ENCODE measurements at places on chromosomes 6 and 20.

GRCh38 chr20:48247961-48248360 lies 462.7 kb upstream of the SULF2 start:
- no peak for DNase-seq

- peak; percentile 21 for DNase-seq
Measured at GRCh38 chr6:64034910-64035655, 399.5 kb downstream of the PHF3 start.

GRCh38 chr6:9020001-9020400 lies 584.7 kb upstream of the SLC35B3 start:
- no peak for DNase-seq

GRCh38 chr20:17940224-17940971 lies 28.2 kb downstream of the SNX5 start:
- DNase-seq, result no peak

DNA sequence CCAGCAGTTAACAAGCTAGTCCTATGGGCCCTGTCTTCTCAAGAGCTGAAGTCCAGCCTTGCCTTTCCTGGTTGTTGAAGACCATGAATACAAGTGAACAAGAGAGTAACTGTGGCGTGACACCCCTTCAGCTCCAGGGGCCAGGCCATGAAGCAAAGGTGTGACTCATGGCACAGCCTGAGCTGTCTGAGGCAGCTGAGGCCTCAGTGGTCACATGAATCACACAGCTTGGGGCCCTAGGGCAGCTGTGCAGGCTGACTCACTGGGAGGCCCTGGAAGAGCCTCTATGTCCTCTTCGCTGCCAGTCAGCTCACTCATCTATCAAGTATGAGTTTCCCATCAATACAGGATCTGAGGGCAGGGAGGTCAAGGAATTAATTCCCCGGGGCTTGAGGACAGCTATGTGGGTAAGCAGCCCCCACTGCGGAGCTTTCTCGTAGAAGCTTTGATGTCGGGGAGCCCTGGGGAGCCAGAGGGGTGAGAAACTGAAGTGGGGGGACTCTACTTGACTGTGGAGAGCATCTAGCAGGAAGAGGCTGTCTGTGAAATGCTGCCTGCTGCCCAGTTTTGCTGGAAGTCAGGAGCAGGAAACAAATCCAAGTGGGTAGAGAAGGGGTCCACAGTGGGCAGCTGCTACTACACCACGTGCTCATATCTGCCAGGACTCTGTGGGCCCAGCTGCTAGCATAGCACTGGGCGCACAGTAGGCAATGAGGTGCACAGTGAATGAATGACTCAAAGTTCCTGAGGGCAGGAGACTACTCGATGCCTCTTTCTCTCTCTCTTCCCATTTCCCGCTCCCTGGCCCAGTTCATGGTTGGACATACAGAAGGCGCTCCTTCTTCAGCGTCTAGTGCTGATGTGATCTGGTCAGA lies 13.7 kb upstream of the FAM83C start:
- peak; percentile 98 for DNase-seq

DNA sequence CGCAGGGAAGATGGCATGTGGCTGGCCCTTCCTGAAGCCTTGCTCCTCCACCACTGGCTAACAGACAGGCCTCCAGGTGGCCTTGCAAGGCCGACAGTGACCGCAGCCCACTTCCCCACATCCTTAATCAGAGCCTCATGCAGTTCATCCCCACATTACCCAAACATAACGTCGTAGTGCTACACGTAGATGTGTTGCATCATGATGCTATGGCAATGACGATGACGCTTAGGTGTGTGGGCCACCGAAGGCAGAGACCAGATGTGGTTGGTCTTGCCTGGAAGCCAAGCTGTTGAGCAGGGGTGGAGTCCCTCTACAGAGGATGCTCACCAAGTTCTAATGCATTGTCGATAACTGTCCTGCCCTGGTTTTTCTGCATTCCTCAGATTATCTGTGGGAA lies 5.6 kb downstream of the CD93 start:
- no peak for DNase-seq

GRCh38 chr6:156685823-156686222 lies 91.4 kb upstream of the ARID1B start:
- DNase-seq, result no peak

GRCh38 chr6:18602931-18603330 lies 215.8 kb downstream of the RNF144B start:
- DNase-seq, result no peak

- DNase-seq, result no peak
Measured at GRCh38 chr20:24767623-24768100, 181.4 kb upstream of the CST7 start.

DNA sequence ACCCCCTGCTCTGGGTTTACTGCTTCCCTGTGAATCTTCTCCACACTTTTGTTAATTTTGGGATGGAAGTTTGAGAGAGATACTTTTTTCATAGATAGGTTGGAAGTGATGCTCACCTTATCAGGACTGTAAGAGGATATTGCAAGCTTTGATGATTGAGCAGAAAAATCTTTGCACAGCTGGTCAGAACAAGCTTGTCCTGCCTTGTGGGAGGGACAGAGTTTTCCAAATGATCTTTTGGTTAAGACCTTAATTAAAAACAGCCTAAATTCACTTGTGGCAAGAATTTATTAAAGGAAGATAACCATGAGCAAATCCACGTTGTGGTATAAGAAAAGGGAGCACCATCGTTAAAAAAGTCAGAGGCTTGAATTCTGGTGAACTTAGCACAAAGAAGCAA lies 32.2 kb downstream of the E2F3 start:
- no peak for DNase-seq

DNA sequence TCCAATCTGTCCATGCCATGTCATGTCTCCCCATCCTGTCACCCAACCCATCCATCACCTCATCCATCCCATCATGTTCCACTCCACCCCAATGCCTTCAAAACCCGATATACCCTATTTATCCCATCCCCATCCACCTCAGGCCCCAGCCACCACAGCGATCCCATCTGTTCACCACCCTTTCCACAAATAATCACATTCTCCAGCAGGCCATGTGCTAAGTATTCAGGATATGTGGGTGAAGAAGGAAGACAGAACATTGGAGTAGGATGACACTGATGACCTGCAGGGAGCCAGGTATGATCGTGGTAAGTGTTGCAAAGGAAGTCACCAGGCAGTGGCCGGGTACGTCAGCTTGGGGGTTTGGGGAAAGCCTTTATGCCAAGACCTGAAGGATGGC lies 48.8 kb downstream of the NPEPL1 start:
- no peak for DNase-seq

DNA sequence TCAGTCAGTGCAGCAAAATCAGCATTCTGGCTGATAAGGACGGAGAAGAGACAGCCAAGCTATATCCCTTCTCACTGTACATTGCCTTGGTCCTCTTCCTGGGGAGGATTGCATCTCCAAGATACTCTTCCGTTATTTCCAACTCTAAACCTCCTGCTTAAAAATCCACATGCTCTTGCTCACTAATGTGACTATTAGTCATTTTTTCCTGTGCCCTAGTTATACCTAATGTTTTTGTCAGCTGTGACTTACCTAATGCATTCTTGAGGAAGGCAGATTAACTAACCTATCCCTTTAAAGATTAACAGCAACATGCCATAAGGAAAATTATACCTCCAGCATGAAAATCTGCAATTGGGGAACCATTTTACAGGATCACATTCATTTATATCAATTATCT lies 317.6 kb downstream of the BTBD9 start:
- DNase-seq, result no peak

GRCh38 chr6:160259598-160259997 lies 977 bp upstream of the SLC22A2 start:
- DNase-seq, result no peak

- no peak for DNase-seq
Measured at GRCh38 chr20:57609086-57609841, 11.0 kb downstream of the ZBP1 start.

DNA sequence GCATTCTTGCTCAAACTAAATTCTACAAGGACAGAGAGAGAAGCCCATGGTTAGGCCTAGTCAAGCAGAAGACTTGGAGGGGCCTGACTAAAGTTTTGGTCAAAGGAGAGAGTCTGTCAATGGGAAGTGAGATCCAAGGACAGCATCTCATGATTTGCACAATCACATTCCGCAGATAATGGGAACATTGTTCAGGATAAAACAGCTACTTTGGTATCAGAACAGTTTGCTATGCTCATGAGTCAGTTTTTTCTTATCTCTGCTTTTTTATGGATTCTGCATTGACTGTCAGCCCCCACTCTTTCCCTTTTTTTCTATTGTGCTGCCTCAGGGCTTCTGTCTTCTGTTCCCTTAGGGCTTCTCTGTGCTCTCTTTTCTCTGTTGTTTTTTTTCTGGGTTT lies 28.6 kb downstream of the AKAP7 start:
- DNase-seq, result no peak

- DNase-seq, result no peak
Measured at GRCh38 chr6:154548130-154548830, 37.8 kb upstream of the CNKSR3 start.

DNA sequence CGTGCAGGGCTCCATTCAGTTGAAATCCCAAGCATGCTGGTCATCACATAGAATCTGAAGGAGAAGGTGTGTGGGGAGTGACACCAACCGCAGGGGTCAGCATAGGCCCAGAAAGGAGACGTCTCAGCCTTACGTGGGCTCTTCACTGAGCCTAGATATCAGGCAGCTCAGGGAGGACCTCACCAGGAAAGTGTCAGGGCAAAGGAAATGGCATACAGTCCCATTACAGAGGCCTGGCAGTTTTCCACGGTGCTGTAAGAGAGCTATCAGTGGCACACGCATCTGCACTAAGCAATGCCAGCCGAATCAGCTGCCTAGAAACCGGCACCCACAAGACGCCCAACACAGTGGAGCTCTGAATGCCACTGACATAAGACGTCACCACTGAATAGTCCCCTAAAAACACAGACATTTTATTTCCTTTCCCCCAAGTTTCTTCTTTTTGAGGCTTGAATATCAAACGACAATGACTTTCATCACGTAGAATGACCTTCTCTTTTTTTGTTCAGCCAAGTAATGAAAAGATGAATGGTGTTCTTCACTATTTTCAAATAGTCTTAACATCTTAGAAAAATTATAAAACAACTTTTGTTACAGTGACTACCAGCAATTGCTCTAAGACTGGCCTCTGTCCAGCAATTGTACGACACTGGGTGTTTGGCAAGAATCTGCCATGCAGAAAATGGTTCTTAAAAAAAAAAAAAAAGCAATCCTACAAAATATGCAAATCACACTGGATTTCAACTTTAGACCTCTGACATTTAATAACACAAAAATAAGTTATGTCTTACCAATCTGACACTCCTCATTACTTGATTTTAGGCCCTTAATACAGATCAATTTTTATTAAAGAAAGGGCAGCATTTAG lies 88.9 kb upstream of the FOXQ1 start:
- DNase-seq, result no peak

- no peak for DNase-seq
Measured at GRCh38 chr20:15702161-15702560, 871.1 kb downstream of the KIF16B start.

DNA sequence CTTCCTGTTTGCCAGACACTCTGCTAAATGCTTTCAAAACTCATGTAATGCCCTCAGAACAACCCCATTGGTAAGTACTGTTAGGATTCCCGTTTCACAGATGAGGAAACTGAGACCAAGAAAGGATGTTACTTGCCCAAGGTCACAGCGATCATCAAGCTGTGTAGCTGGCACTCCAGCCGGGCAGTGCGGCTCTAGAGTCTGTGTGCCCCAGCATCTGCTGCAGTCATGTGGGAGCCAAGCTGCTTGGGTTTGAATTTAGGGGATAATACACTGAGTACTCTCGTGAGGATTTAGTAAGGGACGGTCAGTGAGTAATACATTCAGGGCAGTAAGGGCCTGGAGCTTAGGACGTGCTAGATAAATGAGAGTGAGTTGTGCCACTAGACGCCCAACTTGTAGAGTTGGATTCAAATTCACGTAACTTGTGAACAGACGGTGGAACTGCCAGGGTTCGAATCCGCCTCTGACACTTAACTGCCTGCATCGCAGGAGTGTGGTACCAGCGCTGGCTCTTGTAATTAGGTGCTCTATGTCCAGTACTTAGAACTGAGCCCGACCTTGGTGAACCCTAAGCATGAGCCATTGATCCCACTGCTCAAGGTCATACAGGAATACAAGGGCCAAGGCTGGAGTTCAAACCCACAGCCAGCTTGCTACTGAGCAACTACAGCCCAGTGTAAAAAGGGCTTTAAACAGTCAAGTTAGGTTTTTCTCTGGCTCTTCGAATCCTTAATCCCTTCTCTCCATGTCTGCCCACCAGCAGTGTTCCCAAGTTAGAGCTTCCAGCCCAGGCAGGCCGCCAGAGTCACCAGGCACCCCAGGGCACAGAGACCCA lies 70.2 kb downstream of the EYA2 start:
- no peak for DNase-seq

DNA sequence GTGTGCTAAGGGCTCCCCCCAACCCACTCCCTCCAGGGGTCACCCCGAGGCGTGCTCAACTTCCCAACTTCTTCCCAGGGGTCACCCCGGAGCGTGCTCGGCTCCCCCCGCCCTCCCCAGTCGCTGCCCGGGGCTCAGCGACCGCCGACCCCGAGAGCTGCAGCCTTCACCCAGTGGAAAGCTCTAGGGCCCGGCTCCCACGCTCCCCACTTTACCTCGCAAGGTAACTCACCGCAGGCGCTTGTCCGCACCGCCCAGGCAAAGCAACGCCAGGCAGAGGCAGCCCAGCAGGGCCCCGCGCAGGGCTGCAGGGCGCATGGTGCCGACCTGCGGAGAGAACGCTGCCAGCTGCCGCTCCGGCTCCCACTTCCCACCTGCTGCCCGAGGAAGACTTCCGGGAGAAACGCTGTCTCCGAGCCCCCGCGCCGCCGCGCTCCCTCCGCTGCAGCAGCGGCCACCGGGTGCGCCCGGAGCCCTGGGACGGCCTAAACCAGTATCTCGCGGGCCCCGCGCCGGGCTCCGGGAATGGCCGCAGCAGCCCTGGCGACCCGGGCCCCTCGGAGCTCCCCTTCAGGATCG lies 396 bp downstream of the RNASET2 start:
- no peak for DNase-seq

DNA sequence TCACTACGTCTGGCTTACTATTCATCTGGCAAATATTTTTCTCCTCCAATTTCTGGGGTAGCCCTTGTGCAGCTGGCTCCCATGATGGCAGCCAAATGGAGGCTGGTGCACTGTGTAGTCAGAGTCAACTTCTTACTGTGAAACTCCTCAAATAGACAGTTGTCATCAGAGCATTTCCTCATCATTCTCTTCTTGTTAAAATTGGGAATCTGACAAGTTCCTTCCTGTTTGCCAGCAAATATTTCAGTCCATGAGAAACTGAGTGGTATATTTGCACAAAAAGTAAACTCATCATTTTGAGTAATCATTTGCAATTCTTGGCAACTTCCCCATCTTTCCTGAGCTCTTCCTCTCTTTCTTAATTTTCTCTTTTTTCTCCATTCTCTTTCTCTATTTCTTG lies 394.9 kb upstream of the RGS17 start:
- DNase-seq, result no peak

- DNase-seq, result no peak
Measured at GRCh38 chr20:17859002-17859615, 109.5 kb downstream of the SNX5 start.

DNA sequence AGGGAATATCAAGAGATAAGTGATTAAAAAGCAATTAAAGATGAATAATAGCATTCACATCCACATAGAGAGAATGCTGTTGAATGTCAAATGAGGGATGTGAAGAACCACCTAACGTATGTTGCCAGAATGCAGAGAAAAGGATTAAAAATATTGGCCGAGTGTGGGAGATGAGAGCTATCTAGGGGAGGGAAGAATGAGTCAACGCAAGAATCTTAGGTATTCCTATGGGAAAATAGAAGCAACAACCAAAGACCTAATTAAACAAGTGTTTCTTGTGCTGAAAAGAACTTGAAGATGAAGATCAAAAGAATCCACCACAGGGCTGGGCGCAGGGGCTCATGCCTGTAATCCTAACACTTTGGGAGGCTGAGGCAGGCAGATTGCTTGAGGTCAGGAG lies 12.2 kb upstream of the RSPH3 start:
- DNase-seq, result peak; percentile 10
